ENCODE measurements at places on chromosomes 13 and 19.

DNA sequence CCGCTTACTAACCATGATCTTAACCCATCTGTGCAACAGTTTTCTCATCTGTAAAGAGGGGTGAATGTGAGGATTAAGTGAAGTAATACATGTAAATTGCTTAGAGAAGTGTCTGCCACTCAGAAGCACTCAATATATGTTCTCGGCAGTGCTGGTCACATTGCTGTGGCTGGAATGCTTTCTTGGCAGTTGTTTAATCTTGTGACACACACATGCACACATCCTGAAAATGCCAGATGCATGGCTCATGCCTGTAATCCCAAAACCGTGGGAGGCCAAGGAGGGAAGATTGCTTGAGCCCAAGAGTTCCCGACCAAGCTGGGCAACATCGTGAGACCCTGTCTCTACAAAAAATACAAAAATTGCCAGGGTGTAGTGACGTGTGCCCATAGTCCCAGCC lies 4.9 kb upstream of the DMKN start:
- DNase-seq, result no peak

DNA sequence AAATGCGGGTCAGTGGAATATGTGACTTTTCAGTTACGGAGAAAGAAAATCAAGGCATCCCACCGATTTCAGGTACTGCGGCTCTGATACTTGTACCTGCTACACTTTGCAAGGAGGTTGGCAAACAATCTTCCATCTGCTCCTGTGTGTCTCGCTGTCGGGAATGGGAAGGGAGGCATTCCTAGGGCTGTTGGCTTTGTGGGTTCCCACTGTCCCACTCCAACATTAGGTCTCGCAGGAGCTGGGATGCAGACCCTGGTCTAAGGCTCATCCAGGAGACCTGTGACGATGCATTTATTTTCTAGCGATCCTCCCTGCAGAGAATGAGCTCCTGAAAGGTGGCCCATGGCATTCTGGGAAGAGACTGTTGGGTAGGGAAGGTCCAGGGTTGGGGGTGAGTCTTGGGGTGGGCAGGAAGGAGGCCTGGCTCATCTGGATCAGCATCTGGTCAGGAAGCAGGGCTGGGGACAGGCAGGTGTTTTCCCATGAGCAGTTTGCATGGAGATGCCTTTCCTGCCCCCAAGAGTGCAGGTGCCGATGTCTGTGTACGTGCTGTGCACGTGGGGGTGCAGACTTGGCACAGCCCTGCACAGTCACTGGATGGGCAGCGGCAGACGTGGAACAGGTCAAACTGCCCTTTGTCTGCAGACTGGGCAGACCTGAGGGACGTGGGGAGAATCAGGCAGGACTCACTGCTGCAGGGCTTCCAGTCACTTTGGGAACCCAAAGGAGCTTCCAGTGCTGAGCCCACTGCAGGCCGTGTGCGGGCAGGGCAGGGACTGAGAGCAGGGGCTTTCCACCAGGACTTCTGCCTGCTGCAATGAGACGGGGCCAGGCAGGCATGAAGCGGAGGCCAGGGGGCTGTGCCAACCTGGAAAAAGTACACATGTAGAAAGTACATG lies 152.4 kb downstream of the TEX29 start:
- no peak for DNase-seq

DNA sequence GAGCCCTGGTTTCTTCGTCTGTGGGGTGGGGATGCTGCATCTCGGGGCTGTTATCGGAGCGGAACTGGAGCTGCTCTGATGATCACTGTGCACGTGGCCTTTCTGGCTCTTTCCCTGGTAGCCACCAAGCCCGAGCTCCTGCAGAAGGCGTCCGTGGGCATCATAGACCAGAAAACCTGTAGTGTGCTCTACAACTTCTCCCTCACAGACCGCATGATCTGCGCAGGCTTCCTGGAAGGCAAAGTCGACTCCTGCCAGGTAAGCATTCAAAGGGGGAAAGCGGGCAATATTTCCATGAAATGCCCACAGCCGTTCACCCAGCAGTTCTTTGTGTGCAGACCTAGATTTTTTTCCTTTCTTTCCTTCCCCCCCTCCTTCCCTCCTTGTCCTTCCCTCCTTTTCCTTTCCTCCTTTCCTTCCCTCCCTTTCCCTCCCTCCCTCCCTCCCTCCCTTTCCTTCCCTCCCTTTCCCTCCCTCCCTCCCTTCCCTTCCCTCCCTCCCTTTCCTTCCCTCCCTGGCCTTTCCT lies 9.4 kb downstream of the TIMM13 start:
- no peak for DNase-seq

DNA sequence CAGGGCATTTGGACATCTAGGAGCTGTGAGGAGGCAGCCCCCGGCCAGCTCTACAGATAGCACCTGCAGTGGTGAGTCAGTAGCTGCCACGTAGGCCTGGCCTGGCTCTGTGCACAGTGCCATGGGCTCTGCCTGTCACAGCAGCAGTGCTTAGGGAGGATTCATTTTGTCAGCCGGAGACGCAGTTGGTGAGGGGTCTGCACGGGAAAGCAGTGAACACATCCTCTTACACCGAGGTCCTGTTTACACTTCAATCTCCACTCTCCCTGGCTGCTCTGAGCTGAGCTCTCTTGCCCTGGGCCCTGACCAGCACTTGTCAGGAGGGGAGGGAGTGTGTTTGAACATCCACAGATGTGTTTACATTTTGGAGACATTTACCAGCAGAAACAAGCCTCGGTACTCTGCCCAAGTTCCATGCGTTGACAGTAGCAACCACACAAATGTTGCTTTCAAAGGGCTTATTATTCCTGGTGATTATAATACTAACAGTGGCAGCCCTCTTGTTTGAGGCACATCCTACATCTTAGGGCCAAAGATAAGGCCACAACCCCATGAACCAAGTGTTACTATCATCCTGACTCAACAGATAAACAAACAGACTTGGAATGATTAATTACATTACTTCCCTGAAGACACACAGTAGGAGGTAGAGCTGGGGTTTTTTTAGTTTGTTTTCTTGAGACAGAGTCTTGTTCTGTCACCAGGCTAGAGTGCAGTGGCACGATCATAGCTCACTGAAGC lies 148.9 kb downstream of the USP12 start:
- DNase-seq, result no peak

GRCh38 chr13:30124131-30124768 lies 183.1 kb downstream of the KATNAL1 start:
- DNase-seq, result no peak

- DNase-seq, result no peak
Observed at GRCh38 chr19:42024622-42025111, 30.6 kb upstream of the ATP1A3 start.

DNA sequence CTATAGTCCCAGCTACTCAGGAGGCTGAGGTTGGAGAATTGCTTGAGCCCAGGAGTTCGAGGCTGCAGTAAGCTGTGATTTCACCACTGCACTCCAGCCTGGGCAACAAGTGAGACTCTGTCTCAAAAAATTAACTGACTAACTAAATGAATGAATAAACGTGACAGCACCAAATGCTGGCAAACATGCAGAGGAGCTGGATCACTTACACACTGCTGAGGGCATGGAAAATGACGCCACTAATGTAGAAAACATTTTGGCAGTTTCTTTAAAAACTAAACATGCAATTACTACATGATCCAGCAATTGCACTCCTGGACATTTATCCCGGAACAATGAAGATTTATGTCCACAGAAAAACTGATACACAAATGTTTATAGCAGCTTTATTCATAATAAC lies 31.3 kb upstream of the GTF3A start:
- no peak for DNase-seq

- DNase-seq, result peak; percentile 39
Observed at GRCh38 chr13:23578411-23579071, 8.3 kb downstream of the TNFRSF19 start.

DNA sequence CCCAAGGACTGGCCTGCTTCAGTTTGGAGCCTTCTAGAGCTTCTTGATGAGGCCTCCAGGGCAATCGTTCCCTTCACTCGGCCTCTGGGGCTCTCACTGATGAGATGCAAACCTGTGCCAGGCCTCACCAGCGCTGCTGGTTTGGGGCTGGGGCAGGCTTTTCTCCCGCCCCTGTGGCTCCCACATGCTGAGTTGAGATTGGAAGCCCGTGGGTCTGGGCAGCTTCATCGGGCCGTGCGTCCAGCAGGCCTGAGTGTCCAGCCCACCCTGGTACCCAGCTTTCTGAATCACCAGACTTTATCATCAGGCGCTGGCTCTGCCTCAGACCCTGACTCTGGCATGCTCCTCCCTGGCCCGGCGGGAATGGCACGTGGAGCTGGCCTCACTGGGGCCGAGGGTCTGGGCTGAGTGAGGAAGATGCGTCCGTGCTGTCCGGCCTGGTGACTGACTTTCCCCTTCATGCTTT lies 4.3 kb downstream of the CALM3 start:
- no peak for DNase-seq

DNA sequence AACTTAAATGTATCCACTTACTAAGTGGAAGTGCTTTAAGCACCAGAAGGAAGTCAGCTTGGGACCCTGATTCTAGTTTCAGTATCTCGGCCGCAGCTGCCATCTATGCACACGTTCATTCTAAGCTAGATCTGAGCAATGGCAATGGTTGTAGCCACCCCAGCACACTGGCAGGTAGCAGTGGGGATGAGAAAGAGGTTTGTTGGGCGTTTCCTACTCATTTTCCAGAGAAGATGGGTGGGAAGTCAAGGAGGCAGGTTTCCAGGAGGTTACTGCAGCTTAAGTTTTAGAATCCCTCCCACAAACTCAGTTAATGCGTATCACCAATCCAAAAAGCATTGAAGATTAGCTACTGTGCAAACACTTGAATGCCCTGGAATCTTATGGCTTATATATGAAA lies 114.2 kb upstream of the TSC22D1 start:
- no peak for DNase-seq

DNA sequence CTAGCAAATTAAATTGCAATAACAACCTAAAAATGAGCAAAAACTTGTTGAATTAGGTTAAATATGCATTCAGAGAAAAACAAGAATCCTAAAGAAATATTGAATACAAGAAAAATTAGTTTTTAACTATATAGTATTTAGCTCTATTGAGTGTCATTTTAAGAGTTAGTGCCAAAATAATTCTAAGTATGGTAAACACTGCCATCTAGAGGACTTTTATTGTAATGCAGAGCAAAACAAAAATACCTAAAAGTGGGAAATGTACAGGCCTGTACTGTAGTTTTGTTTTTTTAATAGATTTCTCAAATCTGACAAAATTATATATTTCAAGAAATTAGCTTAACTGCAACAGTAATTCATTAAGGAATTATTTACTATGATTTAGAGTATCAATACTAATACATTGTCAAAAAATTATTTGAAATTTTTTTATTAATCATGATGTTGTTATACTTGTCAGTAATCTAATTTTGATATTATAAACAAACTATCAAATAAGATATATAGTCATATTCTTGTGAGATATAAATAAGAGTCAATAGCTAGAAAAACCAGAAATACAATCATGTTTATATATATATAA lies 8.2 kb upstream of the PCDH9 start:
- peak; percentile 8 for DNase-seq

DNA sequence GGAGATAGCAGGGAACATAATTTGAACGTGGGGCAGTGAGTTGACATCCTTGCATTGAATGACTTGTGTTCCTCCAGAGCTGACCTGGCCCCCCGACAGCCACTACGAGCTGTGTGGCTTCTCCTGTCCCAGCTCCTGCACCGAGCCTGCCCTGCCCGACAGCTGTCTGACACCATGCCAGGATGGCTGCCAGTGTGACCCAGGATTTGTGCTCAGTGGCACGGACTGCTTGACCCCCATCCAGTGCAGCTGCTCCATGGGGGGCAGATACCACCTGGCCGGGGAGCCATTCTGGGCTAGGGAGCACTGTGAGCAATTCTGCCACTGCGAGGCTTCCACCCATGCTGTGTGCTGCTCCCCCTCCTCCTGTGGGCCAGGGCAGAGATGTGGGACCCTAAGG lies 29.2 kb upstream of the FXYD3 start:
- DNase-seq, result no peak

DNA sequence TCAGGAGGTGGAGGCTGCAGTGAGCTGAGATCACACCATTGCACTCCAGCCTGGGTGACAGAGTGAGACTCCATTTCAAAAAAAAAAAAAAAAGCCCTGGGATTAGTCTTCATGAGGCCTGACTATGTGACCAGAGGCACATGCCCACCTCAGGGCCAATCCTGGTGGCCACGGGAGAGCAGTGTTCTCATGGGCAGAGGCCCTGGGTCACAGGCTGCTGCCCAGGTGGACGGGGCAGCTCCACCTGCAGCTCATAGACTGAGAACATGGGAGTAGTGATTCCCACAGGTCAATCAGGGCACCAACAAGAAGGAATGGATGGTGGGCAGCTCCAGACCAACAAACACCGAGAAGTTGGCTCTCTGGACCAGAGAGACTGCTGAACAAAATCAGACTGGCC lies 26.1 kb upstream of the PEPD start:
- DNase-seq, result no peak

- no peak for DNase-seq
Observed at GRCh38 chr13:33838647-33839046, 20.7 kb downstream of the RFC3 start.

DNA sequence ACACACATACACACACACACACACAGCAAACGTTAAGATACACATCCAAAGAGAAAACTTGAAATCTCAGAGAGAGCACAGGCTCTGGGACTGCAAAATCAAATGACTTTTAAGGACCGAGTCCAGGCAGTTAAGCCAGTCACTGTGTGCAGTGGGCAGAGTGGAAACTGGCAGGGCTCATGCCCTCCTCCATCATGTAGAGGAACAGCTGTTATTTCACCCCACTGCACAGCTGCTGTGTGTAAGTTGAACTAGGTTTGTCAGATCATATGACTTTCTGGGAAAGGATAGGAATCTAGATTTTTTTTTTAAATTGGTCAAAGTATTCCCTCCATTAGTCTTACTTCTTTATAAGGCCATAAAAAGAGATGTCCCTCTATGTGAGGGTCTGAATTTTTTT lies 1002.1 kb downstream of the UQCRFS1 start:
- no peak for DNase-seq

Data from CD14-positive monocyte (primary cell).